ENCODE measurements at places on chromosomes 13 and 19.
A peak's percentile ranks its signal among the peaks of the same experiment; 100 is the strongest.

GRCh38 chr19:21023901-21024300, 3.4 kb downstream of the ZNF430 start:
- DNase-seq: no peak

DNA sequence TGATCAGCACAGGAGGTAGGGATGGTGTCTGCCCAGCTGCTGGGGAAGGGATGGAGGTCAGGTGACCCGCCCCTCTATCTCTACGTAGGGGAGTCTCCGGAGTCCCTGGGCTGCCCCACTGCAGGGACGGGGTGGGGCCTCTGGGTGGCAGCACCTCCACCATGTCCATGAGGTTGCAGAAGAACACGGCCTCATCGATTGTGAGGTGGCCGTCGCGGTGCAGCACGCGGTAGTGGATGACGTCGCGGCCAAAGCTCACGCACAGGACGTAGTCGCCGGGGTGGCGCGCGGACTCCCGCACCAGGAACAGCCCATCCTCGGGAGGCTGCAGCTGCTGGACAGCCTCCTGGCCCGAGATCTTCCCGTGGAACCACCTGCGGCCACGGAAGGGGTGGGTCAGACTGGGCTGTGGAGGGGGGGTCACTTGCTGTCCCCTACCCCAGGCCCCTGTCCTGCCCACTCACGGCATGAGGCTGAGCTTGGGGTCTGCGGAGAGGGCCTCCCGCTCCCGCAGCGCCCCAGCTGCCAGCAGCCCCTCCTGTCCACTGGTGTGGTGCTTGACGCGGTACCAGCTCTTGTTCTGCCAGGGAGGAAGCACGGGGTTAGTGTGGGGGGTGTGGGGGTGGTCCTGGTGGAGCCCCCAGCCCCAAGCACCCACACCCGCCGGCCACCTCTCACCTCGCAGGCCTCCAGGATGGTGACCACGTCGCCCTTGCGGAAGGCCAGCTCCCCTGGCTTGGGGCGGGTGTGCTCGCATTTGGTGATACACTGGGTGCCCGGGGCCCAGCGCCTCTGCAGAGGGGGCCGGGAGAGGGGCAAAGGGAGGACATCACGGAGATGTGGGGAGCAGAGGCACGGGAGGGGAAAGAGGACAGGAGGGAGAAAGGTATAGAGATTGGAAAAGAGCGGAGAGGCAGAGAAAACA, 2.3 kb downstream of the MATK start:
- no peak for DNase-seq

GRCh38 chr13:100513987-100514670, 74.5 kb downstream of the GGACT start:
- peak; percentile 52 for DNase-seq

DNA sequence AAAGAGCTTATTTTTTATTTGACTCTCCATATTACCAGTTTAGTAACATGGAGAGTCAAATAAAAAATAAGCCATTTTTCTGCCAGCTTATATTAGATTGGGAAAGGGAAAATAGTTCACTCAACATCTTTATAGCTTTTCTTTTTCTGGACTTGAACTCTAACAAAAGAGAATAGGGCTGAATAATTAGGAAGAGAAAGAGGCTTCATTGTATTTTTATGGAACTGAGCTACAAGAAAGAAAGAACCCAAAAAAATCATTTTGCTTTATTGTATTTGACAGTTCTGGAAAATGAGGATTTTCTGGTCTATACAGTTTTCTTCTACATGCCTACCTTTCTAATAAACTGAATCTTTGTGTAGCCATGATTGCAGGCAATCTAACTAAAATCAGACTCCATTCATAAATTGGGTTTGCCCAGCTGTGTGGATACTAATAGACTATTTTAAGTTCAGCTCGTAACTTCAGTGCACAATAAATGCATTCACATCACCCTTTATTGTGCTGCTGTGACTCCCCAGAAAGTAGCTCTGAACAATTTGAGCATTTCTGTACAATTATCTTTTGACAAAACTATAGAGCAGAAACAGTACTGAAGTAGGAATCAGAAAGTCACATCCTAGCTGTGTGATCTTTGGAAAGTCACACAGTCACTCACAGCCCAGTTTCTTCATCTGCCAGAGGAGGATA, 115.3 kb downstream of the STOML3 start:
- DNase-seq: no peak

GRCh38 chr13:95509521-95510310, 42.8 kb upstream of the CLDN10 start:
- no peak for DNase-seq

DNA sequence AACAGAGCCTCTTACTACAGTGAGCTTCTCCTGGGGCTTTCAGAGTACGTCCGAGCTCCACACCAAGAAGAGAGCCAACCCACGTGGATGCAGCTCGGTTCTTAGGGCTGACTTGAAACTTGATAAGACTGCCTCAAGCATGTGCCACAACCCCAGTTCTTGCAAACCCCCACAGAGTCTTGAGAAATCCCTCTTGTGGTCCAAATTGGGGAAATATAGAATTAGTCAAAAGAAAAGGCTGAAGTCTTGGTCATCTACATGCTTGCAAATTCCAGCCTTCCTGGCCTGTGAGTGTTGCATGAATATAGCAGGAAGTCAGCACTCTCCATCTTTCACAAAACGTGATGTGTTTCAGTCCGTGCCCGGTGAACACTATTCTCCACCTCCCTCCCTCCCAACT, 95.2 kb downstream of the GGACT start:
- no peak for DNase-seq

- DNase-seq: peak; percentile 12
Measured at GRCh38 chr13:26707122-26708006, 53.2 kb downstream of the GPR12 start.

GRCh38 chr13:23934520-23934919, 37.2 kb upstream of the C1QTNF9B start:
- DNase-seq: no peak
